ENCODE measurements at places on chromosomes 11 and 22. TPM values are rescaled to one million over a fixed set of nuclear protein-coding genes. Genes with fewer than 3 reads are reported as not detected.
A peak's percentile ranks its signal among the peaks of the same experiment; 100 is the strongest.

Gene SLC17A6
- total RNA-seq: 0.02 TPM

DNA sequence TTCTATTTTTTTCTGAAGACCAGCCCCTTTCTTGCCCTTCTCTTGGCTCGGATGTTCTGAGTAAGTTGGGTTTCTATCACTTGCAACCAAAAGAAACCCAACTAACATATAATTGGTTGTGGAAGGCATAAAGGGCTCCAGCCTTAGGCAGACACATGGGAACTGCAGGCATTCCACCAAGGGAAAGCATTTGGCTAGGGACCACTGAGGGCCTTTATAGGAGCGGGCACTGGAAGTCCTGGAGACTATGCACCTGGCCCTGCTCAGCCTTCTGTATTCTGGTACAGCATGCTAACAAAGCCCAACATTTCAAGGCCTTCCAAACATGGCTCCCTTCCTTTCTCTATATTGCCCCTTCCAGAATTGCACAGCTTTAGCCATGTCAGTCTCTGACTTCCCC lies 17.6 kb upstream of the LMO1 start:
- no peak for DNase-seq

DNA sequence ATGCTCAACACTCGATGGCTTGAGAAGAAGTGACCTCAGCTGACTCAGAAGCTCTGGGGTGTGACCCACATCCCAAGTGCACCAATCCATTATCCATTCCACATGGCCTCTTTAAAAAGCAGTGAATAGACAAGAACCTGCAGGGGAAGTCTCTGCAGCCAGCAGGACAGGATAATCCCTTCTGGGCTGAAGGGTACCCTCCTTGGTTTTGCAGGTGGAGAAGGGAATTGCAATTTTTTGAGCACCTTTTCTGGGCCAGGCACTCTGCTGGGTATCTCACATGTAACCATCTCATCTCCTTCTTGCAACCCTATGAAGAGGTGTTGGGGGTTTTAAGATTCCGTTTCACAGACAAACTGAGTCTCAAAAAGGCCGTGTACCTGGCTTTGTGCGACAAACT lies 76.6 kb downstream of the MYO18B start:
- no peak for DNase-seq

DNA sequence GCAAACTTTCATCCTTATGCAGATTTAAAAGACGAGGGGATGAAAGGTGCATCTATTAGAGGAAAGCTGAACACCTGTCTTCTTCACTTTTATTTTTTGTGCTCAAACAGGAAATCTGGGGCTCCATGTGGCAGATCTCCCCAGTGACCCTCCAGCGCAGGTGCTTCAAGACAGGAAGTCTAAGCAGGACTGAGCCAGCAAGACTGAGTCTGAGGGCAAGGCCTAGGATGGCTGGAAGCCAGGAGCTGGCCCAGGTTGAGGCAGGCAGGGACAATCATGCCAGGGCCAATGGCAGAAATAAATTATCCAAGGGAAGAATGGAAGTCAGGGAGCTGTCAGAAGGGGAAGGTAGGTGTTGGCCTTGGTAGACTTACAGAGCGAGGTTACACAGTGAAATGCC lies 101.1 kb upstream of the SPON1 start:
- DNase-seq: no peak

GRCh38 chr11:42812960-42813359 lies 498.8 kb upstream of the API5 start:
- DNase-seq: no peak

Gene MOV10L1
- 2.9 TPM for total RNA-seq

Gene STIM1
- 22.7 TPM for total RNA-seq

- no peak for DNase-seq
These were observed 2.8 kb downstream of the HPX start for GRCh38 chr11:6437993-6438392.

DNA sequence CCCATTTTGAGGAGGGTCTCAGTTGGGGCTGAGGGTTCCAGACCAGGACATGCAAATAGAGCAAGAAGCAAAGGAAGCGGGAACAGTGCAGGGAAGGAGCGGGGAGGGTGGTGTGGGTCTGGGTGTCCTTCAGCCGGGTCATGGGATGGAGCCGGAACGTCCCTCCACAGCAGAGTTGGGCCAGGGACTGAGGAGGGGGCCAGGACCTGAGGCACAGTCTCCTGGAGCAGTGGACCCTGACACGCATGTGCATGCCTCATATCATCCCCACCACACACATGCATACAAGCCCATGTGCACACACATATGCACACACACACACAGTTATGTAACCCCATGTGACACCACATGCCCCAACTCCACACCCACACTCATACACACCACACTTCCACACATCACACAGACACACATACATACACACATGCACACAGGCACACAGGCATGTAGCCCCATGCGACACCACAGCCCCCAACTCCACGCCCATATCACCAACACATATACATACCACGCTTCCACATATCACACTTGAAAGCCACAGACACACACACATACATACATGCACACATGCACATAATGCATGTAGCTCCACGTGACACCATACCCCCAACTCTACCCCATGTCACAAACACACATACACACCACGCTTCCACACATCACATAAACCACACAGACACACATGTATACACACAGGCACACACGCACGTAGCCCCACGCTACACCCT lies 1026.6 kb downstream of the BRD1 start:
- DNase-seq: no peak

DNA sequence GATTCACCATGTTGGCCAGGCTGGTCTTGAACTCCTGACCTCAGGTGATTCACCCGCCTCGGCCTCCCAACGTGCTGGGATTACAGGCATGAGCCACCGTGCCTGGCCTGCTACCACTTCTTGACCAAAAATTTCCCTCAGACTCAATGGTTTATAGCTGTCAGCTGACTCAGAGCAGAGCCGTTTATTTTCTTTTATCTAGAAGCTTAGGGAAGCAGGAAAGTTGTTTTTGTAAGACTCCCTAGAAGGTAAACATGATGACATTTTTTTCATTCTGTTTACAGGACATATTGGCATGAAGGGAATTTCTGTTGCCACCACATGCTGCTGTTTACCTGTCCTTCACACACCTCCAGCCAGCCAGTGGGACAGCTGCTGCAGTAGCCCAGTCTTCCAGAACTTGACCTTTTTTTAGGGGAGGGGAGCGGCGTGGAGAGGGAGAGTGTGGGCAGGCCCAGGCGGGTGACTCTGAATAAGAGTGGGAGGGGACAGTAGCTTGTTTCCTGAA lies 56.1 kb upstream of the PTPRJ start:
- peak; percentile 74 for DNase-seq

Gene MS4A12
- total RNA-seq: not detected

DNA sequence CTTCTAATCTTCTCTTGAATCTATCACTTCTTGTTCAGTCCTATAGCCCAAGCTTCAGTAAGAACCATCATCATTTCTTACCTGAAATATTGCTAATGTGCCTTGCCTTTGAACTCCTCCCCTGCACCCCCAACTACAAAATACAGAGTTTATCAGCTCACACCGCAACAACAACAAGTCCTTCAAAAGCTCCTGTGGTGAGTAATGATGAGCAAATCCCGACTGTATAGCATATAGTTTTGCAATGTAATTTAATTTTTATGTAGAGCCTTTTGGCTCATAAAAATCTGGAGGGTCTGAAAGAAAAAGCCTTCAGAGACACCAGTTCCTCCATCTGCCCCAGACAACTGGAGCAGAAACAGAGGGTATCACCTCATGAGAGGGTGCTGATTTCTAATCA lies 124.7 kb downstream of the ARHGAP32 start:
- no peak for DNase-seq

GRCh38 chr11:76783896-76784813 lies 999 bp downstream of the TSKU start:
- DNase-seq: peak; percentile 66

DNA sequence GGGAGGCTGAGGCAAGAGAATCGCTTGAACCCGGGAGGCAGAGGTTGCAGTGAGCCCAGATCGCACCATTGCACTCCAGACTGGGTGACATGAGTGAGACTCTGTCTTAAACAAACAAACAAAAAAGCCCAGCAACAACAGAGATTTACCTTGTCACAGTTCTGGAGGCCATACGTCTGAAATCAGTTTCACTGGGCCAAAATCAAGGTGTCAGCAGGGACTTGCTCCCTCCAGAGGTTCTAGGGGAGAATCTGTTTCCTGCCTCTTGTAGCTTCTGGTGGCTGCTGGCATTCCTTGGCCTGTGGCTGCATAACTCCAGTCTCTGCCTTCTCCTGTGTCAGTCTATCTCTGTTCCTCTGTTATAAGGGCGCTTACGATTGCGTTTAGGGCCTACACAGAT lies 1.5 kb downstream of the DDX10 start:
- DNase-seq: peak; percentile 6

Measured in H4 (cell line).